ENCODE measurements at places on chromosomes 2 and 18.
A peak's percentile ranks its signal among the peaks of the same experiment; 100 is the strongest.

GRCh38 chr18:62716619-62717168 is 1.4 kb downstream of the PHLPP1 start:
- DNase-seq = peak; percentile 37

- DNase-seq = no peak
These were observed 518.0 kb downstream of the ZNF516 start for GRCh38 chr18:75977081-75977480.

DNA sequence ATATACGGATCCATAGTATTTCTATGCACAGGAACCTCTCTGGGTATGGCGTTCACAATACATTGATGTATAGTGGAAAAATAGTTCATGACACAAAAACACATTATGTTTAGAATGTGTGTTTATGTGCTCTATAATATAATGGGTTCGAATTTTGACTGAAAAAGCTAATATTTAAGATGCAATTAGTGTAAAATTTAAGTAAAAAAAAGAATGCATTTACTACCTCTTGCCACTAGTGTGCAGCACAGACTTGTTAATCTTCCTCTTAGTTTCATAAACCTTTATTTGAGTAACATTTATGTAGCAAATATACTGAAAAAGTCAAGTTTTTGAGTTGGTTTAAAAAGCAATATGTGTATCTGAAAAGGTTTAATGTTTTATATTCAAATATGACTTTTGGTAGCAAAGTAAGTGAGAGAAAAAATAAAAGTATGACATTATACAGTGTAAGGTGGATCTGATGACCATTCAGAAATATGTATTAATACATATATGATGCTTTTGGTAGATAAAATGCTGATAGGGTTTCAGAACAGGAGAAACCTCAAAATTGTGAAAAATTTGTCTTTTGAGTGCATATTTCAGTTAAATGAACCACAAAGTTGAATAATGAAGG is 49.4 kb downstream of the CCDC102B start:
- DNase-seq = no peak

GRCh38 chr2:221431477-221431876 is 140.6 kb downstream of the EPHA4 start:
- no peak for DNase-seq

GRCh38 chr2:230258483-230258882 is 32.9 kb downstream of the SP140 start:
- no peak for DNase-seq

- DNase-seq = no peak
These were observed 2.0 kb upstream of the TEX44 start for GRCh38 chr2:231590614-231591013.

DNA sequence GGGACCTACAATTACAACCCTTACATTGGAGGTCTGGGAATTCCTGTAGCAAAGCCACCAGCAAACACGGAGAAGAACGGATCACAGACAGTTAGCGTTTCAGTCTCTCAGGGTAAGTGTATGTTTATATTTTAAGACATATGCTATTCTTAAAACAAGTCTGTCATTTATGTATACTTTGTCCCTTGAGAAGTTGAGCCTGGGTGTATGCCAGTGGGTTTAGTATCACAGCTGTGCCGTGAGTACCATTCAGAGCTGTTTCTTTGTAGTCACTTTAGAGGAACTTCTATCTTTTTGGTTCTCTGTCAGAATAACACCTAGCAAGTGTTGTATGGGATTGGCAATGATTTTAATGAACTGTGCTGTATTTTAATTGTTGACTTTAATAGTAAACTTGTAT is 125.6 kb downstream of the BIRC6 start:
- DNase-seq = no peak

- no peak for DNase-seq
These were observed 31.0 kb downstream of the TCF7L1 start for GRCh38 chr2:85164145-85164569.

GRCh38 chr2:10188211-10188610 is 65.7 kb downstream of the RRM2 start:
- no peak for DNase-seq

DNA sequence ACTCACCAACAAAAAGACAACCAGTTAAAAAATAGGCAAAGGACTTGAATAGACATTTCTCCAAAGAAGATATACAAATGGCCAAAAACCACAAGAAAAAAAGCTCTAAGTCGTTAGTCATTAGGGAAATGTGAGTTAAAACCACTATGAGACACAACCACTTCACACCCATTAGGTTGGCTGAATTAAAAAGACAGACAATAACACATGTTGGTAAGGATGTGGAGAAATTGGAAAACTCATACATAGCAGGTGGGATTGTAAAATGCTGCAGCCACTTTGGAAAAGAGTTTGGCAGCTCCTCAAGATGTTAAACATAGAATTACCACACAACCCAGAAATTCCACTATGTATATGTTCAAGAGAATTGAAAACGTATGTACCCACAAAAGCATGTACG is 117.6 kb upstream of the SPATS2L start:
- DNase-seq = no peak

- no peak for DNase-seq
These were observed 35.9 kb downstream of the EPC2 start for GRCh38 chr2:148680462-148680861.

DNA sequence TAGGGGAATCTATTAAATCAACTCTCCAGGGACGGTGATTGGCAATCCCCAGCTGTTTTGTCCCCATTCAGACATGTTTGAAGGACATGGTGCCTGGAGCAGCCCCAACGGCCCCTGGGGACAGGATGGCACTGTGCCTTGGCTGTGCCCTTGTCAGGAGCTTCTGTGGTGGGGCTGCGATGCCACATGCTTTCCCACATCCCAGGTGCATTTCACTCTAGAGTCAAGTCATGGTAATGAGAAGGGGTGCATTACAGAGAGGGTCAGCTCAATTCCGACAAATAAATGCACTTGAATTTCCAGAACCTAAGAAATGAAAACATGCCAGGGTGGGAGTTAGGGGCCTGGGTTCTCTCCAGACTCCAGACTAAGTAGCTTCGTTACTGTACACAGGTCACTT is 289.4 kb upstream of the PXDN start:
- no peak for DNase-seq

- DNase-seq = no peak
These were observed 1607.8 kb upstream of the PIK3C3 start for GRCh38 chr18:40347261-40347660.

GRCh38 chr2:54912893-54913292 is 137.4 kb downstream of the RTN4 start:
- DNase-seq = no peak

- DNase-seq = no peak
These were observed 38.9 kb downstream of the DHX57 start for GRCh38 chr2:38836791-38837190.

- no peak for DNase-seq
These were observed 220.5 kb upstream of the ID2 start for GRCh38 chr2:8461341-8461740.

DNA sequence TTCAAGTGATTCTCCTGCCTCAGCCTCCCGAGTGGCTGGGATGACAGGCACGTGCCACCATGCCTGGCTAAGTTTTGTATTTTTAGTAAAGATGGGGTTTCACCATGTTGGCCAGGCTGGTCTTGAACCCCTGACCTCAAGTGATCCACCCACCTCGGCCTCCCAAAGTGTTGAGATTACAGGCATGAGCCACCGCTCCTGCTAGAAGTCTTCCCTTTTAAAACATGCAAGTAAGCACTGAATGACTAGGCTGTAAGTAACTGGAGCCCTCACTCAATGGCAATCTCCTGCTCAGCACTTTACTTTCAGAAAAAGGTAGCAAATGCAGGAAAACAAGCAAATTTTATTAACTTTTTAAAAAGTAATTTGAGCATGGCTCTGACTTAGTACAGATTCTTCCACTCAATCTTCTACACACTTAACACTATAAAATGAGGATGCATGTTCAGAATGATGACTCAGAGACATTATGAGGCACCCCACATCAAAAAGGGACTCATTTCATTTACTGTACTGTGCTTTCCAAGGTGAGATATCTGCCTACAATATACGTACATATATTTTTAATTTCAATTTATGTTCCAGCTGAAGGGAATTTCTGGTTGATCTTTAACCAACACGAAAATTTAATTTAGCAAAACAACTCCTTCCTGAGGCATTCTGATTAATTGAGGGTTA is 6.6 kb upstream of the NCK2 start:
- no peak for DNase-seq

- no peak for DNase-seq
These were observed 140.4 kb downstream of the CALCRL start for GRCh38 chr2:187307606-187308005.

- no peak for DNase-seq
These were observed 16.1 kb downstream of the CPSF3 start for GRCh38 chr2:9439536-9439935.

GRCh38 chr2:62175728-62176127 is 20.2 kb upstream of the B3GNT2 start:
- DNase-seq = no peak

- no peak for DNase-seq
These were observed 3.3 kb downstream of the TAF1B start for GRCh38 chr2:9846554-9846953.

DNA sequence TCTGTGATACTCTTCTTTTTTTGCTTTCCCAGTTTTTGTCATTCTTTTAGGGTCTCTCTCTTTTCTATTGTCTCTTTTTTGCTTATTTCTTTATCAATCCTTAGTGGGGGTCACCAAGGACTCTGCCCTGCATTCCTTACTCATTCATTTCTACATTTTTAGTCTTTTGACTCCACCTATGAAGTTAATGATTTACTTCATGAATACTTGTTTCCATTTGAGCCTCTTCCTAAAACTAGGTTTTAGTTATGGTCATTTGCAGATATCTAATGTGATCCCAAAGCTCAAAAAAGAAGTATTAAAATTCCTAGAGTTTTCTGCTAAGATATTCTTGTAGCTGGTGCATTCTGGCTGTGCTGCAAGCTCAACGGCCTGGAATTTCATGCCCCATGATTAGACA is 149.3 kb upstream of the AQP4 start:
- no peak for DNase-seq

GRCh38 chr18:31667185-31667584 is 17.2 kb downstream of the B4GALT6 start:
- DNase-seq = no peak

- DNase-seq = no peak
These were observed 75.9 kb upstream of the NRXN1 start for GRCh38 chr2:51107841-51108240.

GRCh38 chr2:181185421-181185820 is 205.0 kb downstream of the UBE2E3 start:
- no peak for DNase-seq

- no peak for DNase-seq
These were observed 1.7 kb downstream of the PFN4 start for GRCh38 chr2:24121469-24121868.

GRCh38 chr18:79471046-79471445 is 75.3 kb downstream of the NFATC1 start:
- no peak for DNase-seq

DNA sequence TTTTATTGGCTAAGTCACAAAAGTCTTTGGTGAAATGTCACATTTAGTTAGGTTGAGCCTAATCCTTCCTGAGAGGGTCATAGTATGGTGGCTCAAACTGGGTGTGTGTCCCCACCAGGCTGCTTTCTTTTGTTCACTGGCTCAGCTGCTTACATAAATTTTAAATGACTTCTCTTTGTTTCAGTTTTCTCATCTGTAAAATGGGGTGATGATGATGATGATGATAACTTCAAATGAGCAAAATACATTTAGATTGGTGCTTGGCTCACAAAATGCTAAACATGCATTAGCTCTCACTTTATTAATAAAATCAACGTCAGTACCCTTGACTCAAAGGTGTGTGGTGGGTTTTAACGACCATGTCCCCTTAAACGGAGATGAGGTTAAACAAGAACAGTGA is 7.2 kb upstream of the TAF1B start:
- DNase-seq = no peak

- DNase-seq = no peak
These were observed 9.6 kb downstream of the SNTG2 start for GRCh38 chr2:960061-960736.

DNA sequence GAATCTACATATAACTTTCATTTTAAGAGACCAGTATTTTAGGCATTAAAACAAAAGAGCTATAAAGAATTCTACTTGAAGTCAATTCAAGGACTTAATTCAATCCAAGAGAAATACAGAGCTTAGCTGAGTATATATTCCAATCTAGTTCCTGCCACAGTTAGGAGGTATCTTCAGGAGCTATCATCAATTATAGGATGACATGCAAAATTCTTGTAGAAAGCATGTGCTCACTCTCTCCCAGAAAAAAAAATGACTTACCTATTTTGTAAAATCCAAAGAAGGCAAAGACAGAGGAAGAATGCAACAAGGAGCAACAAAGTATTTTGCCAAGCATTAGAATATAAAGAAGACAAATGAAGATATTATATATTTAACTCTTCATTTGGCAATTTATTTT is 31.8 kb upstream of the CFAP36 start:
- DNase-seq = no peak

DNA sequence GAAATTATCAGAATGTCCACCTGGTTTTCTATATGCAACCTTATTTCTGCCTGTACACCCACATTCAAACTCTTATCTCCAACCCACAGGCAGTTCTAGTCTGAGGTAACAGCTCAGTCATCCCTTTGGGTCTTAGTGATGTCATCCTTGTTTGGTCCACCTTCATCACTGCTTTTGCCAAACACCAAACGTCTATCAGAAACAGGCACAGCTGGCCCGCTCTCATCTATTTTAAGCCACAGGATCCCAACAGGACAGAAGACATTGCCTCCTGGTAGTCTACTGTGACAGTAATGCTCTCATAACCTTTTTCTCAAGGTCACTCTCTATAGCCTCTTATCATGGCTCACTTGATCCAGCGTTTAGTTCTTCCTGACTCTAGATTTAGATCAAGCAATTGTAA is 99.0 kb upstream of the CHAC2 start:
- DNase-seq = no peak

GRCh38 chr18:26442126-26442525 is 106.2 kb downstream of the KCTD1 start:
- no peak for DNase-seq

DNA sequence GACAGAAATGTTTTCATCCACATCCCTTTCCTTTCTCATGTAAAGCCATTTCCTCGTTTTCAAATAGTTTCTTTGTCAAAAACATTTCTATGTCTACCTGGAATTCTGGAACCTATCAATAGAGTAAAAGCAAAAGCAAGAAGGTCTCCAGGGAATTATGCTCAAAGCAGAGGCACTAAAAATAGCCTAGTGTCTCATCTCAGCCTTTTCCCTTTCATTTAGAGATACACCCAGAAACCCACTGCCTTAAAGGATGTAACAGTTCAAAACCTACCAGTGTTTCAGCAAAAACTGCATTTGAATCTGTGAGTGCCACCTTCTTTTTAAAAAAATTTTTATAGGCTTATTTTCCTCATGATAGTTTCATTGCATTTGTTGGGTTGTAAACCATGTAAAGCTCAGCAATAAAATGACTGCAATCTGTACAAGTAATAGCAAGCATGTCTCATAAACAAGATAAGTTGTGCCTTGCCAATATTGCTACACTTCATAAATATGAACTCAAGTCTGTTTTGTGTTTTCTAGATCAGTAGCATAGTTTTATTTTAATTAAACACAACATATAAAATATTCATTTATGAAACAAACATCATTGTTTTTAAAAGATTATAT is 927.3 kb upstream of the ACVR2A start:
- no peak for DNase-seq

- no peak for DNase-seq
These were observed 95.8 kb downstream of the SLC25A12 start for GRCh38 chr2:171798156-171798820.

Measured in substantia nigra (tissue), 51 donors.